ENCODE measurements at places on chromosomes 4 and X. TPM values are rescaled to one million over a fixed set of nuclear protein-coding genes. Genes with fewer than 3 reads are reported as not detected.

LIMCH1 gene
- 9.8 TPM for total RNA-seq

ANK2 gene
- total RNA-seq: 100 TPM

CABS1 gene
- total RNA-seq: not detected

ANXA3 gene
- total RNA-seq: 0.83 TPM

CCDC120 gene
- 2.5 TPM for total RNA-seq

BRS3 gene
- not detected for total RNA-seq

GRIA3 gene
- total RNA-seq: 0.69 TPM

DDX53 gene
- total RNA-seq: not detected

ASMT gene
- total RNA-seq: not detected

CT45A5 gene
- total RNA-seq: not detected

NAA11 gene
- not detected for total RNA-seq

STATH gene
- not detected for total RNA-seq

PLXNA3 gene
- total RNA-seq: 13.2 TPM

ADH7 gene
- not detected for total RNA-seq

SCML2 gene
- total RNA-seq: 1.2 TPM

FRYL gene
- total RNA-seq: 29.0 TPM

MAP7D2 gene
- 0.34 TPM for total RNA-seq

COL4A6 gene
- 0.54 TPM for total RNA-seq

LEF1 gene
- total RNA-seq: 0.19 TPM

SLIT2 gene
- total RNA-seq: 7.7 TPM

TBX22 gene
- total RNA-seq: 0.31 TPM

TFE3 gene
- total RNA-seq: 73.1 TPM

PRDM8 gene
- total RNA-seq: 3.5 TPM

ADAMTS3 gene
- total RNA-seq: 2.9 TPM

NPNT gene
- total RNA-seq: 0.29 TPM

TXLNG gene
- total RNA-seq: 5.8 TPM

CXorf49 gene
- not detected for total RNA-seq

MCUB gene
- 6.3 TPM for total RNA-seq

CLTRN gene
- total RNA-seq: 0.12 TPM

ENPEP gene
- 0.64 TPM for total RNA-seq

RGN gene
- total RNA-seq: 0.15 TPM

SMIM31 gene
- not detected for total RNA-seq

SLC10A6 gene
- total RNA-seq: not detected

ADH1A gene
- total RNA-seq: not detected

DTHD1 gene
- not detected for total RNA-seq

USP17L24 gene
- total RNA-seq: not detected

ZNF674 gene
- 1.9 TPM for total RNA-seq

CXXC4 gene
- not detected for total RNA-seq

NDP gene
- 0.31 TPM for total RNA-seq

ZNF718 gene
- 2.5 TPM for total RNA-seq

PCDH7 gene
- 30.1 TPM for total RNA-seq

ARHGEF38 gene
- 0.15 TPM for total RNA-seq

AFF2 gene
- total RNA-seq: 0.12 TPM

PRKX gene
- 4.2 TPM for total RNA-seq

MAGEB10 gene
- total RNA-seq: not detected

SPANXA2 gene
- not detected for total RNA-seq

EXOC1L gene
- not detected for total RNA-seq

LAMTOR3 gene
- total RNA-seq: 31.0 TPM

MAPK10 gene
- 43.7 TPM for total RNA-seq

RADX gene
- 0.19 TPM for total RNA-seq

NPY1R gene
- total RNA-seq: 0.12 TPM

SPACA5 gene
- not detected for total RNA-seq

STBD1 gene
- 2.4 TPM for total RNA-seq

NXF2 gene
- total RNA-seq: not detected

RASL11B gene
- total RNA-seq: 0.54 TPM

IBSP gene
- total RNA-seq: not detected

All from cardiac ventricle fibroblast (primary cell).